ENCODE measurements at places on chromosomes 3 and 15. TPM values are rescaled to one million over a fixed set of nuclear protein-coding genes. Genes with fewer than 3 reads are reported as not detected.

DNA sequence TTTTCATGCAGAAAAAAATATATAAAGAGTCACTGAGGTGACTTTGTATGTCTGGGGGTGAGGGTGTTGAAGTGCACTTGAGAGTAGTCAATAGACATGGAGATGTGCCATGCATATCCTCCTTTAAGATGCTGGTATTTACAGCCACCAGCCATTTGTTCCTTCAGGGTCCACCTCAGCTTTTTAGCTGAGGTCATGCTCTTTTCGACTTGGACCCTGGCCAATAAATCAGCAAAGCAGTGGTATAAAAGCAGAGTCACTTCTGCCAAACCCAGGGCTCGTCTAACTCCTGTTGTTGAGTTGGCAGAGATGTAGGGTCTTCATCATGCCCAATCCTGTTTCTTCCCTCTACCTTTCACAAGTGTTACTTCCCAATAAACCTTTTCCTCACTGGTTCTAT is 75.1 kb upstream of the OSTN start:
- no peaks in the 10 kb centered on the region for H3K27me3 ChIP-seq
- H3K4me3 ChIP-seq = no peak overlapping the region
- no peaks in the 10 kb centered on the region for H3K36me3 ChIP-seq
- DNase-seq = no peak
- no peak overlapping the region for H3K27ac ChIP-seq

GRCh38 chr15:43029476-43029875 is 76.4 kb downstream of the UBR1 start:
- H3K36me3 ChIP-seq = peaks cover 49% of the 10 kb centered on the region
- H3K4me1 ChIP-seq = no peaks in the 10 kb centered on the region
- no peak overlapping the region for H3K27ac ChIP-seq

The GPR149 gene
- not detected for total RNA-seq

GRCh38 chr3:101544161-101544850 is 17.4 kb upstream of the TRMT10C start:
- H3K36me3 ChIP-seq = no peaks in the 10 kb centered on the region
- H3K4me3 ChIP-seq = no peak overlapping the region
- H3K27ac ChIP-seq = no peak overlapping the region
- H3K4me1 ChIP-seq = no peaks in the 10 kb centered on the region

The GNAI2 gene
- total RNA-seq = 63.8 TPM

DNA sequence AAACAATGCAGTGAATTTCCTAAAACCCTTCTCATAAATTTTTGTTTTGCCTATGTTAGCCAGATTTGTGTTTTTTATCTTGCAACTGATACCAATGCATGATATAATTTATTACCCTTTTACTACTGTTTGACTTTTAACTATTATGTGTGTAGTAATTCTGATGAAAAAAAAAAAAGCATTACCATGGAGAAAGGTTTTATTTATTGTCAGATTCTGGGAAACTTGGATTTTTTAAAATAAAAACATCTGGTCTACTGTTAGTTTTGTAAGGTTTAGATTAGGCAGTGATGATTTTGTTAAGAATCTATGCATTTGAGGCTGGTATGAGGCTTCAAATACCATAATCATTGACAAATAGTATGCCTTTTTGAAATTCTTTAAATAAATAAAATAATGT is 470.4 kb upstream of the ROBO1 start:
- H3K27me3 ChIP-seq = no peaks in the 10 kb centered on the region
- H3K4me1 ChIP-seq = peaks cover 4% of the 10 kb centered on the region
- no peak for DNase-seq
- no peaks in the 10 kb centered on the region for H3K36me3 ChIP-seq
- no peak overlapping the region for H3K4me3 ChIP-seq

- no peak overlapping the region for H3K27ac ChIP-seq
- H3K27me3 ChIP-seq = peaks cover 13% of the 10 kb centered on the region
- H3K36me3 ChIP-seq = no peaks in the 10 kb centered on the region
- peak; percentile 75 for DNase-seq
- H3K4me1 ChIP-seq = no peaks in the 10 kb centered on the region
- H3K4me3 ChIP-seq = no peak overlapping the region
Measured at GRCh38 chr15:73873889-73874511, 636 bp downstream of the TBC1D21 start.

DNA sequence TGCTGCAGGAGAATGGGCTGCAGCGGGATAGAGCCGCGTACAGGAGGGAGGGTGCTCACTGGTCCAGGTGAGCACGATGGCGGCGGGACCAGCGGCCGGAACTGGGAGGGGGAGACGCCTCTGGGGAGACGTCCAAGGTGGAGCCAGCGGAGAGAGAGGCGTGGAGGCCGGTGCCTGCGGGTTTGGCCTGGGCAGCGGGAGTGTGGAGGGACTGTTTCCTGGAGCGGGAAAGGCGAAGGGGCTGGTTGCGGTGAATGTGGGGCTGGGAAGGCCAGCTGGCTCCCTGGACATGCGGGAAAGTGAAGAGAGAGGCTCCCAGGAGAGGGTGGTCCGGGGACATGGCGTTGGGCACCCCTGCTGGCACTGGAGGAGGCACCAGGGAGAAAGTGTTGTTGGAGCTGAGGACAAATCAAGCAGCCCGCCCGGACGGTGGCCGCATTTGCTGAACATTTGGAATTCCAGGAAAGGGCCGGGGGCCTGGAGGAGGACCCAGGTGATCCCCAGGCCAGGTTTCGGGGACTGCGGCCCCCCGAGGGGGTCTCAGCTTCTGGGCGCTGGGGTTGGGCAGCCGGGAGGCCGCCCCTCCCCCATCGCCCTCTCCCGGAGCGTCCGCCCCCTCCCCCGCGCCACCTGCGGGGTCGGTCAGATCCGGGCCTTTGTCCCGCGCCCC is 34.3 kb downstream of the DNAJB8 start:
- H3K4me1 ChIP-seq = no peaks in the 10 kb centered on the region
- no peaks in the 10 kb centered on the region for H3K36me3 ChIP-seq
- peak overlapping the region; percentile 41 for H3K4me3 ChIP-seq
- H3K27ac ChIP-seq = no peak overlapping the region

GRCh38 chr15:37017031-37017625 is 83.2 kb downstream of the MEIS2 start:
- no peaks in the 10 kb centered on the region for H3K36me3 ChIP-seq
- H3K4me1 ChIP-seq = no peaks in the 10 kb centered on the region
- no peak overlapping the region for H3K4me3 ChIP-seq
- no peak for DNase-seq
- no peaks in the 10 kb centered on the region for H3K27me3 ChIP-seq
- no peak overlapping the region for H3K27ac ChIP-seq

Data from SJCRH30 (cell line).